Cortex of kidney (tissue), 1 donor: ENCODE measurements at places on chromosomes 13 and 19.

- no peak for DNase-seq
Measured at GRCh38 chr13:91381371-91381770, 17.1 kb upstream of the GPC5 start.

DNA sequence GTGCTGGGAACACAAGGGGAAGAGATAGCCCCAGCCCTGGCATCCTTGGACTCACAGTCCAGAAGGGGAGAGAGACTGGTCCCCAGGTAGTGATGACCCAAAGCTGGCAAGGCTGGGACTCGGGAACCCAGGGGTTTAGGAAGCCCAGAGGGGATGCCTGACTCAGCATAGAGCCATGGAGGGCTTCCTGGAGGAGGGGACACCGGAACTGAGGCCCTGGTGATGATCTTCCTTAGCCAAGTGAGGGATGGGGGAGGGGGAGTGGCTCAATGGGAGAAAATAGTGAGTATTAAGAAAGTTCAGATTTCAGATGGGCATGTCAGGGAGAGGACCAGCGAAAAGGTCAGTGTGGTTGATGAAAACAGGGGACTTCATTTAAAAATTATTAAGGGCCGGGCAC, 26.8 kb downstream of the EXOC3L2 start:
- DNase-seq: no peak

GRCh38 chr13:27450921-27451471, 632 bp upstream of the MTIF3 start:
- DNase-seq: no peak

GRCh38 chr19:281156-281853, 9.9 kb downstream of the PLPP2 start:
- DNase-seq: no peak

DNA sequence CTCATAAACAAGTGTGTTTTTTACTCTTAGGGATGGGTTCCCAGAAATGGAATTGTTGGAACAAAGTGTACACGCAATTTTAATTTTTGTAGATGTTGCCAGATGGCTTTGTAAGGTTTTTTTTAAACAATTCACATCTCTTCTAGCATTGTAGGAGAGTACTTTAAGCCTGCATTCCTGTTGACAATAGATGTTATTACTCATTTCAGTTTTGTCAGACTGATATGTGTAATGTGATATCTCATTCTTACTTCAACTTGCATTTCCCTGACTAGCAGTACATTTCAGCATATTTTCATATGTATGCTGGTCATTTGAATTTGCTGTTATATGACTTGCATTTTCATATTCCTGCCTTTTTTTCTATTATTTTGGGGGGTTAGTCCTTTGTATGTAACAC, 186.6 kb upstream of the SLITRK6 start:
- no peak for DNase-seq

DNA sequence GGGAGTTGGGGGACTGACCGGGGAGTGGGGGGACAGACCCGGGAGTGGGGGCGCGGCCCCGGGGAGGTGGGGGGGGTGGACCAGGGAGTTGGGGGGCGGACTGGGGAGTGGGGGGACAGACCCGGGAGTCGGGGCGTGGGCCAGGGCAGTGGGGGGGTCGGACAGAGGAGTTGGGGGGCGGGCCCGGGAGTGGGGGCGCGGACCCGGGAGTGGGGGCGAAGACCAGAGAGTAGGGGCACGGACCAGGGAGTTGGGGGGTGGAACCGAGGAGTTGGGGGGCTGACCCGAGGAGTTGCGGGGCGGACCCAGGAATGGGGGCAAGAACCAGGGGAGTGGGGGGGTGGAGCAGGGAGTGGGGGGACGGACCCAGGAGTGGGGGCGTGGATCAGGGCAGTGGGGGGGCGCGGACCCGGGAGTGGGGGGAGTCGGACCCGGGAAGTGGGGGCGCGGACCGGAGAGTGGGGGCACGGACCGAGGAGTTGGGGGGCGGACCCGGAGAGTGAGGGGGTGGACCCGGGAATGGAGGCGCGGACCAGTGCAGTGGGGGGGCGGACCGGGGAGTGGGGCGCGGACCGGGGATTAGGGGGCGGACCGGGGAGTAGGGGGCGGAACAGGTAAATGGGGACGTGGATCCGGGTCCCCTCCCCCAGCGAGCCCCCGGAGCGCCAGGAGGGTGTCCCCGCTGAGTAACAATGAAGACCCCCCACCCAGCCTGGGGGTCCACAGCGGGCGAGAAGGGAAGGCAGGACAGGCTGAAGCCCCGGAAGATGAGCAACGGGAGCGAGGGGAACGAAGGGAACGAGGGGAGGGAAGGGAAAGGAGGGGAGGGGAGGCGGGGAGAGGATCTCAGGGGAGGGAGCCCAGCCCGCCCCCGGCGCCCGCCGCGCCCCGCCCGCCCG, 589 bp downstream of the R3HDM4 start:
- DNase-seq: no peak

DNA sequence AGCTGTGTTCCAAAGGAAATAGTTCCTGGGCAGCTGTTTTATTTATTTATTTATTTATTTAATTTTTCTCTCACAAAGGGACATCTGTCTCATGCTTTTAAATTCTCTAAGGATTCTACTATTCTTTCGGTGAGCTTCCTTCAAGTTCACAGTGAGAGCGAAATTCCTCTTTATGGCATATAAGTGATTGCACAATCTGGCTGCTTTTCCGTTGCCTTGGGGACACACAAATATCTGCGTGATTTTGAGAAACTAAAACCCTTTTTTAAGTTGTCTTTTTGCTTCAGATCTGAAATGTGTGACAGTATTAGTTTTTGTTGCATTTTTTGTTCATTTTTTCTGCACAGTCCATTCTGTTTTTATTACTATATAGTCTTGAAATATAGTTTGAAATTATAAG, 19.2 kb downstream of the ZNF486 start:
- DNase-seq: no peak

GRCh38 chr19:56174550-56174949, 1.3 kb upstream of the GALP start:
- DNase-seq: no peak

- no peak for DNase-seq
Measured at GRCh38 chr13:39462428-39462827, 140.6 kb downstream of the LHFPL6 start.

DNA sequence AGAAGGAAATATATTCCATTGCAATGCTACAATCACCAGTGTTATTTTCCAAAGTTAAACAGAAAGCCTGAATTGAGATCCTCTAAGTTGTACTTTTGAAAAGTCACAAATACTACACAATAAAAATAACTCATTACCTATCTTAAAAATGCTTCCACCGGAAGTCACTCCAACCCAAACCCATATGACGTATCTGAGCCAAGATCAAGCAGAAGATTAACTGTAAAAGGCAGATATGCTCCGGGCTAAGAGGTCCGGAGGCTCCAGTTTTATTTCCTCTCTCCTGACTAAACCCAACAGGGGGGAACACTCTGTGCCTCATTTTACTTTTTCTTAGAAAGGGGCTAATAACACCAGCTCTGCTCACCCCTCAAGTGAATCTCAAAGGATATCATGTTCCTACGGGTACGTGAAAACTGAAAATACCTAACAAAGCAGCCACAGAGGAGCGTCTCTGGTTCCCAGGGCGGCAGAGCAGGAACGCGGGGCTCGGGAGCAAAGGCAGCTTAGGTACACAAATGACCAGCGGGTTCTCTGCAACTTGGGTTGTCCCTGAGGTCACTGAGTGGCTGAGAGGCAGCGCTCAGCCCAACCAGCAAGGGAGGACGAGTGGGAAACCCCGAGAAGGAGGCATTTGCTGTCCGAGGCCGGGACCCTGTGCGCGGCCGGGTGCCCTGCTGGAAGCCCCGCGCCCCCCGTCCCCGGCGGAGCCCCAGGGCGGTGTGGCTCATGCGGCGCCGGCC, 750 bp downstream of the RAB20 start:
- DNase-seq: no peak

GRCh38 chr13:106499896-106500295, 35.6 kb downstream of the EFNB2 start:
- no peak for DNase-seq

GRCh38 chr13:29464105-29464679, 131.3 kb downstream of the SLC7A1 start:
- DNase-seq: no peak

GRCh38 chr13:99523838-99524237, 22.6 kb downstream of the TM9SF2 start:
- no peak for DNase-seq
